ENCODE measurements at places on chromosomes 5 and 9.

DNA sequence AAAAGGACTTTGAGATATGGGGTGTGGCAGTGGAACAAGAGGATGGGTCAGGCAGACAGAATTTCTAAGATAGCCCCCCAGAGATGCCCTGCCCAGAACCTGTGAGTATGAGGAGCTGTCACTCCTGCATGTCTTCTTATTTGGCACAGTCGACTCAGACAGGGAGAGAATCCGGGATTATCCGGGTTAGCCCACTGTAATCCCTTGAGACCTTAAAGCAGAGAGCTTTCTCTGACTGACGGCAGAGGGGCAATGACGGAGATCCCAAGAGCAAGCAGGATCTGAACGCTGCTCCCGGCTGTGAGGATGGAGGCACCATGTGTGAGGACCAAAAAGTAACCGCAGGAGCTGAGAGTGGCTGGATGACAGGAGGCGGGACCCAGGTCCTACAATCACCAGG, 8.8 kb upstream of the NHP2 start:
- DNase-seq = no peak

- no peak for DNase-seq
These were observed 55.2 kb upstream of the JAK2 start for GRCh38 chr9:4929917-4930316.

DNA sequence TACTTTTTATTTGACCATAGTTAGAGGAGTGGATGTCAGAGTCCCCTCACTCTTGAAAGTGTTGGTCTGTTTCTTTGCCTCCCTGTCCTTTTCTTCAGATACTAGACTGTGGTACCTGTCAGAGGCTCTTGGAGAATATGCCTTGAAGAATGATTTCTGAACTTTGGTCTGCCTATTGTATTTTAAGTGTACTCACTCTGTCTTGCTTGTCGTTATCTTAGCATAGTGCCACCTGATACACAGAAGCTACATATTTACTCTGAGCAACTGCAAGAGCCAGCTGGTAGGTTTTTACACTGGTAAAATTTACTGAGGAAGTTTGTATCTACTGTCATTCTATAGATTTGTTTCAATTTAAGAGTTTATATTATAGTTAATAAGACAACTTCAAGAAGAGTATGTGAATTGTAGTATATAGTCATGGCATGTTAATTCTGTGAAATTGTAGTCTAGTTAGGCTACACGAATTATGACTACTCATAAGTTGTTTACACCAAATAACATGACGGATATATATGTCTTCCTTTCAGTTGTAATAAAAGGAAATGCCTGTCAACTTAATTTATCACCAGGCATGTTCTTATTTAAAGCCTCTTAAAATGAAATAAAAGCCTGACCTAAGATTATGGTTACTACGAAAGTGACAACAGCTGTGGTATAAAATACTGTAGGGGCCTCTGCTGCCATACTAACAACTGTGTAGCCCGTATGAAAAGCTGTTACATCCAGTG, 201.7 kb downstream of the KDM4C start:
- no peak for DNase-seq

DNA sequence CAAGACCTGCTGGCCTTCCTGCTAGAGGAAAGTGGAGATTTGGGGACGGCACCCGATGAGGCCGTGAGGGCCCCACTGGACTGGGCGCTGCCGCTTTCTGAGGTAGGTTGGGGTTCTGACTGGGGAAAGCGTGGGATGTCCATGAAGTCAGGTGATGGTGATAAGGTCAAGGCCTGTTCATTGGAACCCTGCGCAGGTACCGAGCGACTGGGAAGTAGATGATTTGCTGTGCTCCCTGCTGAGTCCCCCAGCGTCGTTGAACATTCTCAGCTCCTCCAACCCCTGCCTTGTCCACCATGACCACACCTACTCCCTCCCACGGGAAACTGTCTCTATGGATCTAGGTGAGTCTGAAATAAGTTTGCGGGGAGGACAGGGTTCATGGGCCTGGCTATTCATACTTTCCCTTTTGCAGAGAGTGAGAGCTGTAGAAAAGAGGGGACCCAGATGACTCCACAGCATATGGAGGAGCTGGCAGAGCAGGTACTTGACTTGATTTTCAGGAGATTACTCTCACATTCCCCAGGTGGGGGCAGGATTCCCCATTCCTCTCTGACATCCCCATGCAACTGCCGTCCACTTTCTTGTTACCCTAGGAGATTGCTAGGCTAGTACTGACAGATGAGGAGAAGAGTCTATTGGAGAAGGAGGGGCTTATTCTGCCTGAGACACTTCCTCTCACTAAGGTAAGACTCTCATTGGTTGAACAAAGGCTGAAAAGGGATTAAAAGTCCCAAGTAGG, 505 bp downstream of the CREB3 start:
- DNase-seq = no peak

GRCh38 chr5:65728218-65728617, 6.2 kb downstream of the NLN start:
- DNase-seq = no peak

DNA sequence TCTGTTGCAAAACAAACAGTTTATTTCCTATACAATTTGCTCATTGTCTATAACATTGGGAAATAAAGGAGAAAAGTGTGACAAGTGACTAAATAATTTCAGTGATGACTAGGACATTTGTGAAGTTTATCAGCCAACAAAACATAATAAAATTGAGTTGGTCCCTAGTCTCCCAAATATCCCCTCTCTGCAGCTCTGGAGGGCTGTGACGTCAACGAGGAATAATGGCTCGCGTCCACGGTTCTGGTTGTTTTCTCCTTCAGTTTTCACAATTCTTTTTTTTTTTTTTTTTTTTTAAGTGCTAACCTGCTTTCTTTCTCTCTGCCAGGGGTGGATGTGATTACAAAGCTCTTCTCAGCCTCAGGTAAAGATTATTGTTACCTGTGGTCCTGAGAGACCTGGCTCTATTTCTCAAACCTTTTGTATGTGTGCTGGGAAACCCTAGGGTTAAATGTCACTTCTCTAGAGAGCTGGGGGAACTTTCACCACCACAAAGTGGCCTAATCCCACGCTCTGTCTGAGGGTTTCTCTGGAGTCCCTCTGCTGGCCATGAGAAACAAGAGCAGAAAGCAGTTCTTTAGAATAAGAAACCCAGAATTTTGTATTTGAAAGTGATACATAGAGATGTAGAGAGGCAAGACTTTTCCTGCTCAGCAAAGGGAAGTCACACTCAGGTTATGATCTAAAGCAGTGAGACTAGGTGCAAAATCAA, 36.2 kb upstream of the ANKRD55 start:
- no peak for DNase-seq

DNA sequence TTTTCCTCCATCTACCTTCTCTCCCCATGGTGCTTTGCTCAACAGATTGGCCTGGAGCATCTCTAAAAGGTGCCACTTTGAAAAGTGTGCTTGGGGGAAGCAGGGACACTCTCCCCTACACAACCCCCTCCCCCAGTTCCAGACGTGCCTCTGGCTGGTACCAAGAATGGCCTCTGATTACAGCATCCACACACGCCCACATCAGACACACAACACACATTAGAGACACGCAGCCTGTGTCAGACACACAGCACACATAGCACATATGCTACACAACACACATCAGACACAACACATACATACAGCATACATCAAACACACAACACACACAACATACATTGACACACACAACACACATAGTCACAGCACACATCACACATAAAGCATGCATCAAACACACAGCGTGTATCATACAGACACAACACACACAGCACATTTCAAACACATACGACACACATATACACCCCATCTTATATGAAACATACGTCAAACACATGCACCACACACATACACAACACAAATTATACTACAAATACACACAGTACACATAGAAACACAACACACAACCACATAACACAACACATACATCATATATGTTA, 150.4 kb downstream of the RGS3 start:
- no peak for DNase-seq

- DNase-seq = peak; percentile 40
These were observed 52.5 kb downstream of the RPS23 start for GRCh38 chr5:82225525-82226172.

DNA sequence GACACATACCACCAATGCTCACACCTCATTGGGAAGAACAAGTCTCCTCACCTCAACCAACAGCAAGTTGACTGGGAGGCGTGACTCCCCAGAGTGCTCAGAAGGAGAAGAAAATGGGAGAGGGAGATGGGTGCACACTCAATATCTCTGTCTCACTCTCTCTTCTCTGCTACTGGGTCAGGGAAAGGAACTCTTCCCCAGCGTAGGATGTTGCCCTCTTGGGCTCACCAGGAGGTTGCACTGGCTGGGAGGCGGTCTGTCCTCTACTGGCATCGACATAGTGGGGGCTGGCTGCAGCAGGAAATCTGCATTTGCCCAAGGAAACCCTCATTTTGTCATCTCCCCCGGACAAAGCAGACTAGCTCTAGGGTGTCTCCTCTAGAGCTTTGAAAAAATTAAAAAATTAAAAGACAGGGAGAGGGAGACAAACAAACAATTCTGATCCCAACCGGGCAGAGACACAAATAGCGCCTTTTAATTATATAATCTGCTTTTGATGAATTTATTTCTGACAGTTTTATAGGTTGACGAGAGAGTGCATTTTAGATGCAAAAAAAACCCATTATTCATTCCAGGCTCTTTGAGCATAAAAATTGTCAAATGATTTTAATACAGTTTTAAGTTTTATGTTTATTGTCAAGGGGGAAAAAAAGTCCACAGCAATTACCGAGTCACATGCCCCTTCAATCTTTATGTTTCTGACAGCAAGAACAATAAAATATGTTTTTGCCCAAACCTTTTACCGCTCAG, 179.3 kb upstream of the MVB12B start:
- DNase-seq = no peak

All from T follicular helper cell (primary cell).